ENCODE measurements at places on chromosomes 3 and 15. TPM values are rescaled to one million over a fixed set of nuclear protein-coding genes. Genes with fewer than 3 reads are reported as not detected.

GRCh38 chr3:178063461-178063860 is 472.8 kb upstream of the KCNMB2 start:
- no peaks in the 10 kb centered on the region for H3K27me3 ChIP-seq
- peak overlapping the region; percentile 46 for H3K27ac ChIP-seq
- peaks cover 8% of the 10 kb centered on the region for H3K4me1 ChIP-seq
- H3K36me3 ChIP-seq, result no peaks in the 10 kb centered on the region
- H3K4me3 ChIP-seq, result no peak overlapping the region

Gene RARRES1
- 0.99 TPM for total RNA-seq

Gene UBE2E2
- total RNA-seq, result 70.4 TPM

DNA sequence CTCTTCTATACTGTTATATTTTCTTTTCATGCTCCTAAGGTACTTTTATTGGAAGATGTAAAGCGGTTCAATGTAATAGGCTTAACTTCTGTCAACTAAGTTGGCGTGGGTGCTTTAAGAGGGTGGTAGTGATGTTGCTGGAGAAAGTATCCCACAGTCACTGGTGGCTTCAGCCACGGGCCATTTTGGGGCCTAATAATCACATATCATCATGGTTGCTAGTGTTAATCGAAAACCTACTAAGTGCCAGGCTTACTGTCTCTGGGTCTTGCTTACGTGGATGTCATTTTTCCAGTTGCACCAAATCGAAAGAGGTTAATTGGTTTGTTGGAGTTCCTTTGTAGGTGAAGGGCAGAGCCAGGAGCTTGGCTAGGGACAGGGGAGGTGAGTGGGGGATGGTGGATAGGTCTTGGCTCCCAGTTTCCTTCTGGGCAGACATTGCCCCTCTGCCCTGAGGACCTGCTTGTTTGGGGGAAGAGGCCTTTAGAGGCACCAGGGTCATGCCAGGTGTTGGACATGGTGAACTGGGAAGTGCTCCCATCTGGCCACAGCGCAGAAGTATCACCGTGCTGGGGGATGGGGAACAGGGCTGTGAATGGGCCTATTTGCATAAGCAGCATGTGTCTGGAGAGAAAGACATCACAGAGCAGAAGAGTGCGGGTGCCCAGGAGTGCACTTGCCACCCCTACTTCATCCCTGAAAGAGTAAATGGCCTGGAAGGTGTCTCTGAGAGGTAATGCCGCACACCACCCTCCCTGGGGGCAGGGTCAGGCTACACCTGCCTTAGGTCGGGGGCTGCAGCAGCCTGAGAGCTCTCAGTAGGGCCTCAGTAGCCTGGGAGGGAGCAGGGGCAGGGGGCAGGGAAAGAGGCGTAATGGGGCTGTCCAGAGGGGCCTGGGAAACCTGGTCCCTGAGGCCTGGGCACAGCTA is 62.4 kb upstream of the POLG start:
- no peak overlapping the region for H3K27ac ChIP-seq
- DNase-seq, result no peak
- H3K27me3 ChIP-seq, result peaks cover 66% of the 10 kb centered on the region
- H3K36me3 ChIP-seq, result peaks cover 2% of the 10 kb centered on the region
- H3K4me3 ChIP-seq, result no peak overlapping the region

- H3K4me3 ChIP-seq, result no peak overlapping the region
- H3K36me3 ChIP-seq, result no peaks in the 10 kb centered on the region
- no peak overlapping the region for H3K27ac ChIP-seq
- H3K27me3 ChIP-seq, result no peaks in the 10 kb centered on the region
- DNase-seq, result no peak
These were observed 1106.0 kb downstream of the OTOL1 start for GRCh38 chr3:162602619-162603018.

Data from chondrocyte (in vitro differentiated cells).